Stimulated activated CD8-positive, alpha-beta memory T cell treated with anti-CD3 and anti-CD28 coated beads, Interleukin-7, amount 100 ng/mL, for 1 hour (primary cell): ENCODE measurements at places on chromosomes 6 and 20.

DNA sequence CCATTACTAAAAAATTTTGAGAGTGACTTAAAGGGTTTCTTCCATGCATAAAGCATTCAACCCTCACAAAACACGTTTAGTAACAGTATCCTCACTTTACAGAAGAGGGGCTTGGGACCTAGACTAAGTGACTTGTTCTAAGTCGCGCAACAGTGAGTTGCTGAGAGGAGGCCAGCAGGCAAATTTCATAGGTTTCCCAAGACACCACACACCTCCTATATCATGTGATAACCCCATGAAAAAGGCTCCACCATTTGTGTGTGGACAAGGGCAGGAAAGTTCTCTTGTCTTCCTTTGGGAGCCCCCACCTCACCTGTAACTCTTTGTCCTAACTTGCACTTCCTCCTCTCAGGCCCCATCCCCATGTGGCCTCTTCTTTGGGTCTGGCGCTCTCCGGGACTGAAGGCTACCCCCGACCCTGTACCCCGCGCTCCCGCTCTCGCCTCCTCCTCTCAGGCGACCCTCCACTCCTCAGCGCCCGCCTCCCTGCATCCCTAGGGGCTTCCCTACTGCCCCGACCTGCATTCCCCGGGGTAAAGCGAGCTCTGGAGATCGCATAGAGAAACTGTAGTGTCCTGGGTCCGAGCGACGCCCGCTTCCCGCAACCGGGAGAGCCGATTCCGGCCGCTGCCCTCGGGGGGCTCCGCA, 392 bp downstream of the PSMB8 start:
- DNase-seq: no peak

- DNase-seq: no peak
Measured at GRCh38 chr6:107101211-107101610, 14.1 kb downstream of the BEND3 start.

- no peak for DNase-seq
Measured at GRCh38 chr6:152572338-152573088, 64.6 kb downstream of the SYNE1 start.

GRCh38 chr20:4087923-4088322, 72.6 kb upstream of the RNF24 start:
- DNase-seq: no peak
